ENCODE measurements at places on chromosomes 3 and 15. TPM values are rescaled to one million over a fixed set of nuclear protein-coding genes. Genes with fewer than 3 reads are reported as not detected.

DNA sequence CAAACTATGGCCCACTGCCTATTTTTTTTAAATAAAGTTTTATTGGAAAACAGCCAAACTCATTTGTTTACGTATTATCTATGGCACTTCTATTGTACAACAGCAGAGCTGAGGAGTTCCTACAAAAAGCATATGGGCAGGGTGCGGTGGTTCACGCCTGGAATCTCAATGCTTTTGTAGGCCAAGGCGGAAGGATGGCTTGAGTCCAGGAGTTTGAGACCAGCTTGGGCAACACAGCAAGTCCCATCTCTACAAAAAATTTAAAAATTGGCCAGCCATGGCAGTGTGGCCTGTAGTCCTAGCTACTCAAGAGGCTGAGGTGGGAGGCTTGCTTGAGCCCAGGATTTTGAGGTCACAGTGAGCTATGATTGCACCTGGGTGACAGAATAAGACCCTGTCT is 142.3 kb downstream of the RORA start:
- no peak for DNase-seq

DNA sequence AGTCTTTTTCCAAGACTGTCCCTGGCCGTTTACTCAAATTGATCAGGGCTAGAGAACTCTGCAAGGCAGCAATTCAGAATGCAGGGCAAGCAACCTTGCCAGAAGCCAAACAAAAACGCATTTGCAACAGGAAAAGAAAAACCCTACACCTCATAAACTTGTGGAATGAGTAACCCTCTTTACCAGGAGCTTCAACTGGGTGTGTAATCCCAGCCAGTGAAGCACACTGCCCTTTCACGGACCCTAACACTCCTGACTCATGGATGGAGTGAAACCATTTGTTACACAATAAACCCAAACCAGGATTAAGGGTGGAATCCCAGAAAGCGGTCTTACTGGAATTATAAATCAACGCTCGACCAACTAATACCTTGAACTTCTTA is 14.8 kb upstream of the LDHAL6B start:
- DNase-seq: no peak

GRCh38 chr15:72207558-72208085 is 10.0 kb upstream of the GRAMD2A start:
- no peak for DNase-seq

DNA sequence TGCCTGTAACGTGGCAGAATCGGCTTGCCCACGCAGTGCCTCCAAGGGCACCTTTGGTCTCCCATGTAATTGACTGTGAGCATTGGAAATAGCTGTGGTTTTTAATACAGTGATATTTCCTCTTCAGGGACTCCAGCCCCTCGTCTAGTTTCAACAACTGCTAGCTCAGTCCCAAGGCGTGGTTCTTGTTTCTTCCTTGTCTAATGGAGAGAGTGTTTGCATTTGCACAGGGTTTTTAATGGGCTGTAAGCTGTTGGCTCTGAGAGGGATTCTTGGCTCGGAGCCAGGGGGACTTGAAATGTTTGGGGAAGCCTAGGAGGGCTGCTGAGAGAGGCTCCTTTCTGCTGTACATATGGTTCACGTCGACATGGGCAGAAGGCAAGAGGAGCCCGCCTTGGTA is 86.2 kb downstream of the THSD4 start:
- DNase-seq: peak; percentile 71

SELENOT gene
- total RNA-seq: 74.0 TPM

SERINC4 gene
- not detected for total RNA-seq

CA12 gene
- not detected for total RNA-seq

Measured in glutamatergic neuron (in vitro differentiated cells).